T-helper 17 cell (primary cell): ENCODE measurements at places on chromosomes 6 and 20.
A peak's percentile ranks its signal among the peaks of the same experiment; 100 is the strongest.

DNA sequence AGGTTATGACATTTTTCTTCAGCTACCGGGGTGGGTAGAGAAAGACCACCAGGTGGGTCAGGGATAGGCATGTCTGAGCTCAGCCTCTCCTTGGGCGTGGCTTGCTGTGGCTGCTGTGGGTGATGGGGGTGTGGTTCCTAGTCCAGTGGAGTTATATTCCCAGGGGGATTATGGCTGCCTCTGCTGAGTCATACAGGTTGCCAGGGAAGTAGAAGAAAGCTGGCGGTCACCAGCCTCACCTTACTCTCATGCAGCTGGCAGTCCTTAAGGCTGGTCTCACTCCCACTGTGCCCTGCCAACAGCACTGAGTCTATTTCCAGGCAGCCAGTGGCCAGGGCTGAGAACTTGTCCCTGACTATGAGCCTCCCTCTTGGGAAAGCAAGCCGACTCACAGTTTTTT lies 130.0 kb downstream of the SCP2D1 start:
- DNase-seq: no peak

DNA sequence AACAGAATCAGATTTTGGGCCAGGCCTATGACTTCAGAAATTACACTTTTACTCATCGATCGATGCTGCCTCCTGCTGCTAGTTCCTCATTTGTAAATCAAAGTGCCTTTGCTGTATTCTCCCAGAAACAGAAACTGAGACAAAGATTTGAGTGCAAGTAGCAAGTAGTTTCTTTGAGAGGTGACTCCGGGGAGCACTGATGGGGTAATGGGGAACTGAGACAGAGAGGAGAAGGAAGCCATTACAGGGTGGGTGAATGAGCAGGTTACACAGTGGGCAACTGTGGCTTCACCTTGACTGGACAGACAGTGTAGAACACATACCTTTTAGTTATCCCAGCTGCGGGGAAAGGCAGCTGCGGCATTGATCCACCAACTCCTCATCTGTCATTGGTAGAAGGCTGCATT lies 9.7 kb upstream of the CD40 start:
- DNase-seq: no peak

DNA sequence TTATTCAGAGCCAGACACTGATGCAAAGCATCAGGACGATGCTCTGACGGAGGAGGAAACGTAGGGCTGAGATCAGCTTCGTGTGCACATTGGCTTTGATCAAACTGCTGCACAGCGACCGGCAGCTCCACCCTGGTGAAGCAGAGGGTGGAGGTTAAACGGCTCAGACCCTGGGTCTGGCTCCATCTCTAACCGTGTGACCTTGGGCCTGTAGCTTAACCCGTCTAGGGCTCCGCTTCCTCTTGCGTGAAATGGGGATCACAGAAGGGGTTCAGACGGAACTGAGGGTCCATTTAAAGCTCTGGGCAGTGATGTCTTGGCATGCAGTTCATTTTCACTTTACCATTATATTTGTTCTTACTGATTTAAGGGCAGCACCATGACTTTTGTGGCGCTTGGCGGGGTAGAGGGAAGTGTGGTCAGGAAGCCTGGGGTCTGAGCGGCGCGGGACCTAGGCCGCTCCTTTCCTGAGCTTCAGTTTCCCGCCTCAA lies 644 bp downstream of the RBL1 start:
- peak; percentile 24 for DNase-seq

DNA sequence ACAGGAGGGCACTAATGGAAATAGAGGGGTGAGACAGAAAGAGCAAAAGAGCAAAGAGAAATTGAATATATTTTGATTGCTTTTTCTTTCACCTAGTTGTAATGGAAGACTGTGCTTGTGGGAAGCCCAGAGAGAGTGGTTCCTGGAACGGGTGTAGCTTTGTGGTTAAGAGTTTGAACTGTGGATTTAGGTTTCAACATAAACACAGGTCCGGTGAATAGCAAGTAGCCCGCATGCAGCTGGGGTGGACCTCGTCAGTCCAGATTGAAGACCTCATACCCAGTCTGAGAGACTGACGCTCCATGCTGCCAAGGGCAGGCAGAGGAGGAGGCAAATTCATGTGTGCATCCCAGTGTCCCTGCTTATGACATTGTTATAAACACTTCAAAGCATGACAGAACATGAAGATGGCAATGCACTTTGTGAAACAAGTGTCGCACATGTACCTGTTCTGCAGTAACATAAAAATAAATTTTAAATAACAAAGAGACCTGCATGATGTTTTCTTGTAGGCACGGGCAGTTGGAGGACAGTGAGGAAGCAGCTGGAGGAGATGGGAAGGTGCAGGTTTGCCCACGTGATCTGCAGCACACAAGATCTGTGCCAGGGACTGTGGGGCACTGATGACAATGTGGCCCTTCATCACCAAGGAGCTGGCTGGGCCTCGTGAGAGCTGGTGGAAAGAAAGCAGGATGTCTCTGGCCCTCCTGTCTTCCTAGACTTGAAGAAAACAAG lies 220.5 kb upstream of the SSTR4 start:
- no peak for DNase-seq

- DNase-seq: peak; percentile 10
Measured at GRCh38 chr6:105452924-105453756, 50.3 kb upstream of the PREP start.
